ENCODE measurements at places on chromosomes 2 and 18.

- peak; percentile 90 for DNase-seq
These were observed 29.6 kb upstream of the IL37 start for GRCh38 chr2:112881217-112881985.

DNA sequence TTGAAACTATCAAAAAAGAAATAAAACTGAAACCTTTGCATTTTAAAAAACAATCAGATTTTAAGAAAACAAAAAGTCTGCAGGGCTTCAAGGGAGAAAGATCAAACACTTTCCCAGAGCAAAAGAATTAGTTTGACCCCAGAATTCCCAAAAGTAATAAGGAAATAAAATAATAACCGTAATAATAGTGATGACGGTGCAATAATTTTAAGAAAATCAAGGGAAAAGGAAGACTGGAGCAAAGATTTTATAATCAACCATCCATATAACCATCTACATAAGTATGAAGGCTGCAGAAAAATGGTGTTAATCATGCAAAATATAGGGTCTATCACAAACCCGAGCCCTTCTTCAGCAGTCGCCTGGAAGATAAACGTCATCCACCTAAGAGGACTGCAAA lies 634.8 kb downstream of the GALR1 start:
- DNase-seq: no peak

DNA sequence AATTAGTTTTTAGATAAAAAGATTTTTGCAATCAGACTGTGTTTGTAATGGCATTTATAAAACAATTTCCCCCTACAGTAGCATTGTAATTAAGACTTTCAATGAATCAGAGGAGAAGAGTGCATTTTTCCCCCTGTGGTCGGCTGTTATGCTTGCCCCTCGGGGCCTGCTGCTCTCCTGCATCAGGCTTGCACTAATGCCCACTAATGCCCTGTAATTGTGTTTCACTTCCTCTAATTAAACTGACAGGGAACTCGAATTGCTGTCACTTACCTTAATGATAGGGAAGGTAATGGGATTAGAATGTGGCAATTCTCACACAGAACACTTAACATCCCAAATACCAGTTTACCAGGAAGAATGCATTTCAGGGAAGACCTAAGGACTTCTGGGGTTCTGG lies 61.2 kb upstream of the LRRTM1 start:
- DNase-seq: no peak

- peak; percentile 91 for DNase-seq
These were observed 1.3 kb downstream of the BCL2L11 start for GRCh38 chr2:111121828-111122630.

GRCh38 chr2:160411167-160411566 lies 82.4 kb downstream of the RBMS1 start:
- peak; percentile 85 for DNase-seq

GRCh38 chr2:2715036-2715818 lies 384.2 kb upstream of the MYT1L start:
- DNase-seq: no peak

DNA sequence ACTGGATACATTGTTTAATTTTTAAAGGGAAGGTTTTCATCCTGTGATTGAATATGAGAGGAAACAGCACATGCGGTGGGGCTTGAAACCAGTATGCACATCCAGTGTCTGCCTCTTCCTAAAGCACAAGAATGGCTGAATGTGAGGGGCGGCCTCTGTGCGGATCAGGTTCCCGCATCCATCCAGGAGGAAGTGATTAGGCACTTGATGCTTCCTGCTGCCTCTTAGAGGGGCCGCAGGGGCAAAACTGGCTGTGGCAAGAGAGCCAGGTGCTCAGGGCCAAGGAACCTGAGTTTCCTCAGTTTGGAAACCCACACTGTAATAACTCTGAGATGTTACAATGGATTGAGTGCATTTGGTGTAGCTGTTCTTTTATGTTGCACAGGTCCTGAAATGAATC lies 48.8 kb downstream of the THNSL2 start:
- no peak for DNase-seq

GRCh38 chr18:46184727-46185126 lies 80.5 kb downstream of the HAUS1 start:
- DNase-seq: no peak

DNA sequence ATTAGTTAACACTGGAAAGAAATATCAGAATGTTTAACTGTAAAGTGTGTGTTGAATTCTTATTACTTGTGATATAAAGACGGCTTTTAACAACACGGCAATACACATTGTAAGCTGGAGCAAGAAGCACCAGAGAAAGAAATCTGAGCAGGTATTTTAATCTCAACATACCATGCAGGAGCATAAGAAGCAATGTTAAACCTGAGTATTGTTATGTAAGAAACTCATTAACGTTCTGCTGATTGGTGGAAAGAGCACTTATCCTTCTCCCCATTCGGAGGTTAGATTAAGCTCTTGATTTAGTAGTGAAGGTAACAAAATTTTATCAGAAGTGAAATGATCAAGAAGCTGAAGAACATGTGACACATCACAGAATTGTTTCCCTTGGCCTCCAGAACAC lies 107.4 kb downstream of the EPC2 start:
- DNase-seq: no peak

DNA sequence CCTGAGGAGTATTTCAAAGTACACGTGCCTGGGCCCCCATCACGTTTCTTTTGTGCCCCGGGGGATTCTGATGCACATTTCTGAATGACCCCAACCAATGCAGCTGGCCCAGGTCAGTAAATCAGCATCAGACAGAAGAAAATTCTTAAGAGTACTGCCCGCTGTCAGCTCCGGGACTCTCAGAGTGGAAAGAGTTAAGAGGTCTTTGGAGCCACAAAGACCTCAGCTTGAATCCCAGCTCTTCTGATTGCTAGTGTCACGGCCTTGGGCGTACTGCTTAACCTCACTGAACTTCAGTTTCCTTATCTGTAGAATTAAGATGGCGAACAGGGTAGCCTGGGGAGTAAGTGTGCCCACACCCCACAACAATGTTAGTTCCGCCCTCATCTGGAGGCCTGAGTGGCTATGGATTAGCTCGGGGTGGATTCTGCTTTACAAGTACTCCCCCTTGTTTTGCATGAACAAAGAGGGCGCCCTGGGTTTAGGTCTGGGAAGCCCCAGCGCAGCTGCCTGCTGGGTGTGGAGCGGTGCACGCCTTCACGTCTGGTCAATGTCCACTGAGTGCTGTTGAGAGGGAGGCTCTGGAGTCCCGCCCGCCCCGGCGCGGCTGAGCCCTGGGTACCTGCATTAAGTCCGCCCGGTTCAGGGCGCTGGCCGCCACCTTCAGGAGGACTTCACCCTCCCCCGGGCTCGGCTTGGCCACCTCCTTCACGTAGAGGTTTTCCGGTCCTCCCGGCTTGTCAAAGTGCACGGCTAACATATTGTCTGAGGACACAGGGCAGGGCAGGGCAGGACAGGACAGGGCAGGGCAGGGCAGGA lies 858 bp downstream of the TP53I3 start:
- peak; percentile 83 for DNase-seq

DNA sequence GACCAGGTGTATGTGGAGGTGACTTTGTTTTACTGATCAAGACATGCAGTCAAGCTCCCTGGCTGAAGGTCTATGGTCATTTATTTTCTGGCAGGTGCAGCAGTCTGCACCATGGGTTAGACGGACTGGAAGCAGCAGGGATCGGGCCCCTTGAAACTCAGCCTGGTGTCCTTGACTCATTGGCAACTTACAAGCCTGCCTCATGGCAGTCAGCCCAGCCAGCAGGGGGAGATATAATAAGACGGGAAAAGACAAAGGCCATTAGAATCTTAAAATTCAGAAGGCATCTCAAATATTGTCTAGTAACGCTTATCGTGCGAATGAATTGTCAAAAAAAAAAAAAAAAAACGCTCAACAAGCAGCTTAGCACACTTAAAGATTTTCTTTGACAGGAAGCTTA lies 308.2 kb downstream of the EN1 start:
- DNase-seq: peak; percentile 27

DNA sequence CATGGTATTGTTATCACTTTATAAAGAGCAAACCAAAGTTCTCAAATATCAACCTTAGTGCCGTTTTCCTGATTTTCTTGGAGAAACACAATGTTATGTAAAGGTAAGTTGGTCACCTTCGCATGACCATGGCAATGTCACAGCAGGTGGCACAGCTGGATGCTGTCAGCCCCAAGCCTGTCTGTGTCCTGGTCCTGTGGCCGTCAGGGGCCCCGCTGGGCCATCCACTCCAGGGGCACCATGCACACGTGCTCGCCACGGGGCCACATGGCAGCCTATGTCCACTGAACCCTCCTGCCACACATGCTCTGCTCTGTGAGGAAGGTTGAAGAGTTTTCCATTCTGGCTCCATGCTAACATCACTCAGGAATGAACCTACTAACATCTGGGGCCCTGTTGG lies 85.9 kb downstream of the EIPR1 start:
- no peak for DNase-seq

GRCh38 chr18:58224425-58224750 lies 180.4 kb downstream of the NEDD4L start:
- DNase-seq: no peak

DNA sequence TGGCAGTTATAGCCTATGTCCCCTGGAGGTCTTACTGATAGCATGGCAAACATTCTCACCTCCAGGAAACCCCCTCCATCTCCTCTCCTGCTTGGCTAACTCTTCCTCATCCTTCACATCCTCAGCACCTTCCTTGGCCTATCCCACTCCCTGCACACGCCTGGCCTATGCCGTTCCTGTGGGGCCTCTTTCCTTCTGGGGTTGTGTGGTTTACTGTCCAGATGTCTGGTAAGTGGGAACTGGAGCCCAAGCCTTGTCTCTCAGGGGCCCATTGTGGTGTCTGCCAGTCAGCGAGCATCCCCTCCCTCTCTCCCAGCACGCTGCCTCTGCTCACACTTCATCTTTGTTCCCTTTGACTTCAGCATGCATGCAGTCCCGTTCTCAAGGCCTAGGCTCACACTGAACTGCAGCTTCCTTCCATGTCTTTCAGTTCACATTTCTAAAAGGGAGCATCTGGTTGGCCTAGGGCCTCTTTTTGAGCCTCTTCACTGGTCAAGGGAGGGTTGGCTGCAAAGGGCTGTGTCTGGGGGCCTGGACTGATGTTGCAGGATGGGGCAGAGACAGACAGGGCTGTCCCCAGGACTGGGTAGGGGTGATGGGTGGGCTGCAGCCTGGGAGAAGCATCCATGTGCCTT lies 13.1 kb downstream of the SPR start:
- no peak for DNase-seq

GRCh38 chr2:42055573-42056514 lies 8.0 kb downstream of the PKDCC start:
- DNase-seq: no peak

GRCh38 chr2:38409156-38410102 lies 32.4 kb upstream of the ATL2 start:
- peak; percentile 68 for DNase-seq

- peak; percentile 29 for DNase-seq
These were observed 1389.4 kb downstream of the SUCLG1 start for GRCh38 chr2:83069724-83070123.

- peak; percentile 91 for DNase-seq
These were observed 226.3 kb downstream of the NBAS start for GRCh38 chr2:15334644-15335326.

GRCh38 chr2:74233648-74234047 lies 35.2 kb downstream of the MTHFD2 start:
- no peak for DNase-seq

GRCh38 chr18:44969214-44969795 lies 288.6 kb downstream of the SETBP1 start:
- no peak for DNase-seq

DNA sequence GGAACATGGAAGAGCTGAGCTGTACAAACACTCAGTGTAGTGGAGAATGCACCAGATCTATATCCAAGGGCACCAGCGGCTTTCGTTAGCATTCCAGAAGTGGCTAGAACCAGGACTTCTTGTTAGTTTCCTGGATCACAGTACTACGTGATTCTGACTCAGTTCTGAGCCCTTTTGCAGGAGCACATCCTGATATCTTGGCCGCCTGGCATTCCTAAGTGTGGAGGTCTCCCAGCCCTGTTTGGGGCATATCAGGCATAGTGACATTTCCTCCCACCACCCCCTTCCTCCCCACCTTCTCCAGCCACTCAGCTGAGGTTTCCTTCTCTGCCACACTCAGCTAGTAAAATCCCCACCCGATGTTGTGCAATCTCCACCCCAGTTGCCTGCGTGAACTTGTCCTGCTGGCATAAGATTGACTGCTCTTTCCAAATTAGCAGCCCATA lies 63.4 kb downstream of the BMP10 start:
- peak; percentile 97 for DNase-seq

GRCh38 chr2:148826791-148827190 lies 48.2 kb upstream of the KIF5C start:
- DNase-seq: no peak

DNA sequence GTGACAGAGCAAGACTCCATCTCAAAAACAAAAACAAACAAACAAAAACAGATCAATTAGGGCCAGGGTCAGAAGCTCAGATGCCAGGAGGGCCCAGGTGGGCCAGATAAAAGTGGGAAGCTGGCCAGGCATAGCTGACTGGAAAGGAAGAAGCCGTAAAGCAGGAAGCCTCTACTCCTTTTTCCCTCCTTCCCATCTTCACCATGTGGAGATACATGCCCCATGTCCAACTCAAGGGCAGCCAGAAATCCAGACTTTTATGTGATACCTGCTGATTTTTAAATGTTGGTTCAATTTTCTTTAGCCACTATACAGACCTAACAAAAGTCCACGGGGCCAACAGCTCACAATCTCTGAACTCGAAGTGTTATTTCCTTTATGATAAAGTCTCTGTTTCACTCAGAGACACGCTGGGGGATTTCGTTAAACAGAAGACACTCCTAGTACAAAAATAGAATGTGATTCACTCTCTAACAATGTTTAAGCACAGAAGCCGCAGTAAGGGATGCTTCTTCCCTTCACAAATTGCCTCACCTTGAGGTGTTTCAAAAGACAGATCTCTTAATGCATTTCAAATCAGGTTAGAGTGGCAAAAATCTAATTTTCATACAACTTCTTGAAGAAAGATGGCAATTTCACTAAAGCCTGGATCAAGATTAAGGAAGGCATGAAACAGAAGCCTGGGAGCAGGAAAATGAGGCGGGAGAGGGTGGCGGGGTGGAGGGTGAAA lies 14.0 kb downstream of the TMEM247 start:
- DNase-seq: peak; percentile 76

- no peak for DNase-seq
These were observed 8.7 kb upstream of the MTERF4 start for GRCh38 chr2:241110607-241111439.

- no peak for DNase-seq
These were observed 75.1 kb upstream of the MAP4K4 start for GRCh38 chr2:101622210-101623030.

GRCh38 chr2:124996406-124996805 lies 971.3 kb downstream of the CNTNAP5 start:
- DNase-seq: no peak

- DNase-seq: peak; percentile 34
These were observed 58.1 kb downstream of the NCKAP1 start for GRCh38 chr2:182980115-182980514.
